ENCODE measurements at places on chromosomes 7 and 10.

- DNase-seq = no peak
Observed at GRCh38 chr10:87634311-87634710, 25.4 kb upstream of the PAPSS2 start.

DNA sequence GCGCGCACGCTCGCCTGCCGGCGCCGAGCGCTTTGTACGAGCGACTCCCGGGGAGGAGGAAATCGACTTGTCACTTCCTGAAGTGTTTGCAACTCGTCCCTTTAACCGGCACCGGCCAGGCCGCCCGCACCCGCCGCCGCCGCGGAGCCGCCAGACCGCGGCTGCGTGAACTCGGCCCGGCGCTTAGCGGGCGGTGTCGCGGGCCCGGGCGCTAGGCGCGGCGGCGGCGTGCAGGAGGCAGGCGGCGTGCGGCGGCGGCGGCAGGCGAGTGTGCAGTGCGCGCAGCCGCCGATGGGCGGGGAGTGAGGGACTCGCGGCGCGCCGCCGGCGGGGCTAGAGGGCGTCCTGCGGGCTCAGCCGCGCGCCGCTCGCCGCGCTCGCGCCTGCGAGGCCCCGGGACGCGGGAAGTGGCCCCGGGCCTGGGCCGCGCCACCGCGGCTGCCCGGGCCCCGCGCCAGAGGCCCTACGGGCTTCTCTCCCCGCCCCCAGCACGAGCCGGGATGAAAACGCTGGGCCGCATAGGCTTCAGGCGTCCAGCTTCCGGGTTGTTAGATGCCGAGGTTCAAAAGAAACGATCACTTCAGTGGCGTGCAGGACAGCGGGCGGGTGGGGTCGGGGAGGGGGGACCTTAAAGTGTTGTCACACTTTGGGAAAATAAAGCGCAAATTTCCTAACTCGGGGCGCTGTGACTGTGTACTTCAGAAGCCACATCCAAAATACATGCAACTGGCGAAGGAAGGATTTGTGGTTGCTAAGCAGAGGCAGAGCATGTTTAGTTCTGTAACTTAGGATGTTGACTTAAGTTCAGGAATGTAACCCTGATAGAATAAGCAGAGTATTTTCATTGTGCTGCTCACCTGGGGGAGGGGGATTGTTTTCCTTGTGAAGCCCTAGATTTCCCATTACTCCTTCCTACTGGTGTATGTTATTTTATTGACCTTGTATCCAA is at the start of gene FAM53B:
Gene FAM53B (minus strand): TSS at position 277 of the 949 bp plus-strand sequence. CDS start 37,665 bp downstream, outside the sequence.
- peak; percentile 87 for DNase-seq

DNA sequence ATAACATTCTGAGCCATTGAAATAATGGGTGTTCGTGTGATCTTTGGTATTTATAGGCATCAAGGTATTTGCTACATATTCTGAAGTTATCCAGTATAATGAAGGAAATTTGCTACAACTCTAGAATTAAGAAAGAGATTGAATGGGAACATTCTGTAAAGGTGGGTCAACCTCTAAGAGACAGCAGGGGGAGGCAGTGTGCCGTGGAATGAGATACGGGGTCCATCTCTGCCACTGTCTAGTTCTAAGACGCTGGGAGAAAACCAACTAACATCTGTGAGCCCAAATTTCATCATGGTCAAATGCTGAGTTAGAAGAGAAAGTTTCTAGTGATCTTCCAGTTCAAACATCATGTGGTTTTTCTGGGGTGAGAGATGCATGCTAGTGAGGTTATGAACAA is 368.9 kb downstream of the SORCS1 start:
- no peak for DNase-seq

DNA sequence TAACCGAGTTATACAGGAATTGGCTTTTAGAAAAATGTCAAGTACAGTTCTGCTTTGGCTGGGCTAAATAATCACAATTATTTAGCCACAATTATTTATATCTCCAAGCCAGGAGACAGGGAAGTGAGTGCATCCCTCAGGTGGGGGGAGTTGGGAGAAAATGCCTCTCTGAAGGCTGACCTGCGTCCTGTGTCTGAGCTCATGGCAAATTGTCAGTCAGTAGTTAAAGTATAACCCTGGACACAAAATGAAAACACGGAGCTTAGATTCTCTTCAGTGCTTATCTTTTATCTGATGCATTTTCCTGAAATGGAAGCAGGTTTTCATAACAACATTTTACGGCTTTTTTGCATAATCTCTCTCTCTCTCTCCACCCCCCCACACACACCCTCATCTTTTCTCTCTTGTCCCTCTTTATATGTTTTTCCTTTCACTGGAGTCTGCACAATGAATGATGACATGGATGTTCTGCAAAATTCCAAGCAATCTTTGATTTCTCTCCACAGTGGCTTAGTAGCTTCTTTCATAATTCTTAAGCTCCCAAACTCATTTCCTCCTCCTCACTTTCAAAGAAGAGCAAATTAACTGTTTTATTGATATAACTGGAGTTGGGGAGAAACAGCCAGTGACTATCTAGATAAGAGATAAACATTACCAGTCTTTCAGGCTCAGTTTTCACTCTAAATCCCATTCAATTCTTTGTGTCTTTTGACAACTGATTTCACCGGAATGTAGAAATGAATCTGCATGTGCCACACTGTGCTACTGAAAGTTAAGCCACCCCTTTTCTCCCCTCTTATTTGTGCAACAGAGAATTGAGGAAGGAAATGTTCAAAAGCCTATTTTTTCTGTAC is 521.4 kb upstream of the GHITM start:
- no peak for DNase-seq

DNA sequence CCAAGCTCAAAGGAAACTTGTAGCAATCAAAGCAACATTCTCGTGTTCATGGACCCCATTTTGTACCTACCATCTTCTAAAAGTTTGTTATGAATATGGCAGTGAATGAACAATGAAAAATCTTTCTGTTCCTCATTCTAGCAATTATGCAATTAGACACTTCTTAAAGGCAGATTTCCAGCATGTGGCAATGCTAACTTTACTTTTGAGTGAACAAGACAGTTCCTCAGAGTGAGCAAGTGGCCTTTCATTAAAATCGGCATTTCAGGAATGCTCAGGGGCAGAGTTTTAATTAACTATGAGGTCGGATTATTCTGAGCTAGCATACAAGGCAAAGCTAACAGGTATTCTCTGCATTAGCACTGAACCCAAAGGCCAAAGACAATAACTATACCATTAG is 48.4 kb upstream of the NFE2L3 start:
- DNase-seq = no peak

GRCh38 chr10:12212454-12212853 is 16.5 kb downstream of the CDC123 start:
- DNase-seq = no peak

DNA sequence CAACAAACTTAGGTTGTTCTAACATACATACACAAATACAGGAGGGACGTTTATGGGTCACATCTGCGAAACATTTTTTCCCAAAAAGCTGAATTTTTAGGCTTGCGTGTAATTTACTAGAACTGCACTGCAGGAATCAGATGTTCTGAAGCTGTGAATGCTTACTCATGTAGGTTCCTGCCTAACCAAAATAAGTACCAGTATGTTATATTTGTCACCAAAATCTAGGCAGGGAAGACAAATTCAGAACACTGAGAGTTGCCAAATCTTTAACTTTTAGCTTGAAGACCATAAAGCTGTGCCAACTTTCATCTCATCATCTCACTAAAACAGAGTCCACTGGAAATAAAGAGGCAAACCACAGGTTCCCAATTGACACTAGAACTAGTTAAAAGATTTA is 5.7 kb downstream of the UBE2H start:
- DNase-seq = no peak

DNA sequence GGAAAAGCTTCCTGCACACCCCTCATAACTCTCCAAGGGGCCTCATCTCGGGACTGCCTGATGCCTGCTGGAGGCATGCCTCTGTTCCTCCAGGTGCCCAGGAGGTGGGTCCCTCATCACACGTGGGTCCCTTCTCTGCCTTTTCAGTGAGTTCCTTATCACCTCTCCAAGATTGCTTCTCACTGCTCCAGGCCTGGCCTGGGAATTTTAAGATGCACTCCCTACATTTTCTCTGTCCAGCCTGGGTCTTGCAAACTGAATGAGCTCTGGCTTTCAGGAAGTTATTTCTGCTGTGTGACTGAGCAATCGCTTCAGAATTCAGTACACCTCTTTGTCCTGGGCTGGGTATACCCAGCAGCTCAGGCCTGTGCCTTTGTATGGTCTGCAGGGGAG is 43.8 kb downstream of the LRRC18 start:
- DNase-seq = no peak
